Brain pericyte (primary cell): ENCODE measurements at places on chromosomes 6 and 20.

GRCh38 chr20:61057443-61058121 lies 194.5 kb upstream of the CDH4 start:
- DNase-seq: no peak

- no peak for DNase-seq
Observed at GRCh38 chr6:13046084-13046483, 282.3 kb downstream of the TBC1D7 start.

DNA sequence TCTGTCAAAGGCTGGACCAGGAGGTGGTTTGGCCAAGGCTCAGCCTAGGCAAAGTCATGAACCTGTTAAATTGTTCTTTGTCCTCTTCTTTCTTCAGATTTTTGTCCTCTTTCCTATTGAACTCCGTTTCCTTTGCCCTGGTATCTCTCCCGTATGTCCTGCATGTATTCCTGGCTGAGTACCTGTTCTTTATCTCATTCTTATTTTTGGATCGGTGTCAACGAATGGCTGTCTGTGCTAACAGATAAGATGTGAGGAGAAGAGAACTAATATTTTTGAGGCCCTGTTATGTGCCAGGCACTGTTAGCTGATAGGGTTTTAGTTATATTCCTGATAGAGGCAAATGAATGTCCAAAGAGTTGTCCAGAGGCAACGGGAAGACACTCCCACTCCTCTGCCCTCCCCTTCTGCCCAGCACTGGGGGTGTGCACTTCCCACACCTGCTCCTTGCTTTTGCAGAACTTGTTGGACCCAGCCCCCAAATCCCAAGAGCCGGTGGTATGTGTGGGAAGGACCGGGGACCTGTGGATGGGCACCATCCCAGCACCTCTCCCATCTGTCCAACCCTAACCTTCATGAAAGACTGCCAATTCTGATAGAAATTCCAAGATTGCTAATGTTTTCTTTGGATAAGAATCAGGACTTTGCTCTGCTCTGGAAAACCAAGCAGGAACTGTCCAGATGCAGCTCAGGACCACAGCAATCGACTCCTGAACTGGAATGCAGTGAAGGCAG lies 20.6 kb downstream of the MMP24OS start:
- DNase-seq: no peak

GRCh38 chr6:3888153-3888957 lies 39.2 kb downstream of the FAM50B start:
- no peak for DNase-seq

- DNase-seq: no peak
Observed at GRCh38 chr6:158068156-158068892, 86.7 kb downstream of the SYNJ2 start.

DNA sequence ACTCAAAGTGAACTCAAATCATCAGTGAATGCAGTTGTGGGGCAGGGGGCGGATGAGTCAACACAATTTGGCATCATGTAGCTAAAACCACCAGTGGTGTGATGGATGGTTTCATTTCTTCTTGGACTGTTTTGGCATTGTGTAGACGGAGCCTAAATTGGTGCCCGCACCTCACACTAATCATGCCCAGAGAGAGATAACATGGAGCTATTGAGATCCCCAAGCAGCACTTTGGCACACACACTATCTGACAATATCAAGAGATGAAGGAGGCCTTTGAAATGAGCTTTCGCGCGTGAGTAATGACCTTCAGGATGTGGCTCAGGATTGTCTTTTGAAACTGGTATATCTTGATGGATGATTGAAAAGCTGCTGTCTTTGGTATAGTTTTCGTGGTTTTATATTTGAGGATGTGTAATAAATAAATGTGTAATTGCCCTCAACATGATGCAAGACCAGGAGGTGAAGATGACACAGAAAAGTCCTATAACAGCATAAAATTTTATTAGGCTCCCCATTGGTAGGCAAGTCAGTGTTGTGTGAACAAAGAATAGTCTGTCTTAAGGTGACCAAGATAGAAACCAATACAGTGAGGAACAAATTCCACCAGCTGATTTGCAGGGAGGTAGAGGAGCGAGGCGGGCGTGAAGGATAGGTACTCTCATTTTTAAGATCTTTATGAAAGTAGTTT lies 174.2 kb downstream of the TSHZ2 start:
- DNase-seq: no peak

GRCh38 chr6:152209211-152209610 lies 401.7 kb downstream of the ESR1 start:
- DNase-seq: no peak

- DNase-seq: no peak
Observed at GRCh38 chr20:2867081-2867864, 6.0 kb upstream of the PTPRA start.

GRCh38 chr6:7737867-7738266 lies 12.0 kb downstream of the BMP6 start:
- DNase-seq: no peak

- no peak for DNase-seq
Observed at GRCh38 chr6:157688960-157689599, 134.0 kb upstream of the SNX9 start.

GRCh38 chr6:47686411-47686810 lies 12.0 kb upstream of the ADGRF4 start:
- no peak for DNase-seq

- no peak for DNase-seq
Observed at GRCh38 chr6:71387179-71387578, 98.6 kb downstream of the OGFRL1 start.

GRCh38 chr6:5422321-5422915 lies 161.1 kb downstream of the FARS2 start:
- DNase-seq: no peak

GRCh38 chr6:36662827-36663256 lies 15.7 kb upstream of the CDKN1A start:
- DNase-seq: no peak

DNA sequence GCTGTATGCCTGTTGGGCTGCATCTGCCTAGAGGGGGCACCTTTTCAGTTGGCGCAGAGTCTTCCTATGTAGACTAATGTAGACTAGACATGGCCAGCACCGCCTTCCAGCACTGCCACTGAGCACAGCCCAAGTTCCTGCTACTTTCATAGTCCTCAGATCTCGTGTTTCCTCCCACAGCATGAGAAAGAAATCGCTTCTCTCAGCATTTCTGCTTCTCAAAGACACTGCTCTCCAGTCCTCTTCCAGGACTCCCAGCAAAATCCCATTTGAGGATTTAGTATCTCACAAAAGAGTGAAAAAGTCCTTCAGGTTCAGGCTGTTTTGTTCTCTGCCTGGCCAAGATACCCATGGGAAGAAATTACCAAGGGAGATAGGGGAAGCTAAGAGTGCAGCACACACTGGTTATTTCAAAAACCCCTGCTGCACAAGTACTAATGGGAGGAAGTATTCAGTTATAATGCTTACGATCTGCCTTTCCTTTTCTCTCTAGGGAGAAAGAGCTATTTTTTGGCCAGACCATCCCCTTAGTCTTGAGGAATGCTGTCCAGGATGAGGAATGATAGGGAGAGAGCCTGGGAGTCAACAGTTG lies 35.7 kb downstream of the OGFRL1 start:
- DNase-seq: no peak

- no peak for DNase-seq
Observed at GRCh38 chr6:135319819-135320218, 138.7 kb downstream of the MYB start.

GRCh38 chr6:30071081-30071818 lies 4.3 kb downstream of the PPP1R11 start:
- DNase-seq: no peak

GRCh38 chr20:22288156-22288555 lies 296.2 kb downstream of the FOXA2 start:
- no peak for DNase-seq

DNA sequence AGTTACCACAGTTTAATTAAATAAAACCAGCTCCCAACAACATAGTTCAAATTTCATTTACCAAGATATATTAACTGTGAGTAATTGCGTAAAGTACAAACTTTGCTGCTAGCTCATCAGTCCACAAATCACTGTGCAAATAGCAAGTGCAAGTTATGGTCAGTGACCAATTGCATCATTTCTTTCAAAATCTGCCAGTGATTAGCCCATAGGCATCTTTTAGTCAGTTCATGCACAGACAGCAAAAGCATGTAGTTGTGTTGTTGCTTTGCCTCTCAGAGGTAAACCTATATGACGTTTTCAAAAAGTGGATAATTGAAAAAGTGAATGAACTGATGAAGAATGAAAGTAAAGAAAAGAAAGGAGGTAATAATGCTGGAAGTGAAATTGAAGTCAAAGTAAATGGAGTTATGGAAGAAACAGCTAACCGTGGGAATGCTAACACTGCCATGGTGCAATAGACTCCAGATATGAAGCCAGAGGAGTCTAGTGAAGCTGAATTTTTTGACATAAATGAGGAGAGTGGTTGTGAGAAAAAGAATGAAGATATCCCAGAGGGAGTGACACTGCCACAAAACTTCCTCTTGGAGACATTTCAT lies 36.5 kb downstream of the ENPP1 start:
- no peak for DNase-seq

DNA sequence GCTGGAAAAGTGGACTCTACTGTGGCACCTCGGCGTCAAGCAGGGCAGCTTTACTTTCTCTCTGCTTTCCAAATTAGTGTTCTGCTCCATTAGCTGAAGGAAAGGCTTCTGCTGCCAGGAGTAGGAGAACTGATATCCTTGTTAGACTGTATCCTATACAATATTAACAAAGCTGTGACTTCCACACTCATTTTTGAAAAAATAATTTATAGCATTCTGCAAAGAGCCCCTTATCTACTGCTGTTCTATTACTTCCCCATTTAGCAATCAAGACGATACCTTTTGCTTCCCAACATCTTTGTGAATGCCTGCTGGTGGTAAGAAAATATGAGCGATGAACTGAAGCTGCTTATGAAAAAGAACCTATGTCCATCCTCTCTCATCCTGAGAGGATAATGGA lies 151.1 kb downstream of the UBE3D start:
- DNase-seq: no peak

- DNase-seq: no peak
Observed at GRCh38 chr6:14797875-14798593, 447.8 kb upstream of the JARID2 start.

- DNase-seq: no peak
Observed at GRCh38 chr6:105645156-105645555, 242.3 kb upstream of the PREP start.

DNA sequence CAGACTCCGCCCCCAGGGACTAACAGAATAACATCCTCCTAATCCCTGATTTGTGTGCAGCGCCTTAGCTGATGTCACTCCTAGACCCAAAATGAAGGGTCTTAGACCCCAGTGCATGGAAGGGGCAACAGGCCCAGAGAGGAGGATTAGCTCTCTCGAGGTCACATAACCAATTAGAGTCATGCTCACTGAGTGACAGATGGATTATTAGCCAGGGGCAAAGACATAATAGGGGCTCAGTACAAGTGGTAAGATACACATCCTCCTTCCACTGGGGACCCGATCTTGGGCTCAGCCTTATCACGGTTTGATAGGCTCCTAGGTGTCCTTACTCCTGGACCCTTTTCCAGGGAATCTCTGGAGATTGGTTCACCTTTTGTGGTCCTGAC lies 858 bp downstream of the TP53INP2 start:
- no peak for DNase-seq

DNA sequence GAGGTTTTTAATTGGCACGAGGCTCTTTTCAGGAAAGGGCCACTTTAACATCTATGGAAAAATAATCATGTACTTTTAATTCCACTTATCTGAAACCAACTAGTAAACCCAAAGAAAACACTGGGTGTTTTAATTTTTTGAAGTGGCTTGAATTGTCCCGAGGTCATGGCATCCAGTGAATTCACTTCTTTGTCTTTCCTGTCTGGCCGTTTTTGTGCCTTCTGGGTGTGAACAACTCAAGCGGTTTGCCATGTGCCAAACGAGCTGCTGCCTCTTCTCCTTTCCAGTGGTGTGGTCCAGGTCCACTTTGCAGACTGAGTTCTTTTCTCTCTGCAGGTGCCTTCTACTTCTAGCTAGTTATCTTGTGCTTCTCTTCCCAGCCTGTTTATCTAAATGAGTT lies 117.5 kb downstream of the PLCB4 start:
- DNase-seq: no peak

GRCh38 chr6:26447257-26447656 lies 7.0 kb downstream of the BTN3A3 start:
- DNase-seq: no peak

GRCh38 chr6:27517928-27518787 lies 45.3 kb upstream of the ZNF184 start:
- DNase-seq: no peak

DNA sequence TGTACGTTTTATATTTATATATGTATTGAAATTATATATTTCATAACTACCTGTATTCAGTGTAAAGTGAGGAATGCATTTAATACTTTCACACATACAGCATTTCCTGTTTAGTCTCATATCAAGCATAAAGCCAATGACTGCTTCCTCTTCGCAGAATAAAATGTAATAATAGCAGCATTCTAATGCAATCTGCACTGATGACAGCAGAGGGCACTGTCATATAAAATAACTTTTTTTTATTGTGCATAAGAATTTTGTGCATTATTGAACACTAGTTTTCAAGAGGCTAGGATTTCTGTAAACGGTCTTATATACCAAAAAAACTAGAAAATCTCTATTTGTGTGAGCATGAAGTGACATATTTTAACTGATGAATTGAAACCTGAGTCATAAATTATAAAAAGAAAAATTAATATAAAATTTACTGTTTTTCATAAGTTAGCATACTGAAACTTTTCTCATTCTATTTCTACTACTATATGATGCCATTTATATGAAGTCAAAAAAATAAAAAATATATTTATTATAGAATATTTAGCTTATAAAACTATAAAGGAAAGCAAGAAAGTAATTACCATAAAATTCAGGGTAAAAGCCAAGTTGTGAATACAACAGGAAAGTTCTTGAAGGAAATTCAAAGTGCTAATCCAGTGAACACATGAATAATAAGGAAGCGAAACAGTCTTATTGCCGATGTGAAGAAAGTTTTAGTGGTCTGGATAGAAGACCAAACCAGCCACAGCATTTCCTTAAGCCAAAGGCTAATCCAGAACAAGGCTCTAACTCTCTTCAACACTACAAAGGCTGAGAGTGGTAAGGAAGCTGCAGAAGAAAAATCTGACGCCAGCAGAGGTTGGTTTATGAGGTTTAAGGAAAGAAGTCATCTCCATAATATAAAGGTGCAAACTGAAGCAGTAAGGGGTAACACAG lies 36.3 kb downstream of the RNF146 start:
- DNase-seq: peak; percentile 21
